ENCODE measurements at places on chromosomes 2 and 18. TPM values are rescaled to one million over a fixed set of nuclear protein-coding genes. Genes with fewer than 3 reads are reported as not detected.

The EPB41L3 gene
- total RNA-seq = 37.3 TPM

- DNase-seq = no peak
Observed at GRCh38 chr18:44246001-44246400, 434.7 kb upstream of the SETBP1 start.

GRCh38 chr2:231928901-231929725 is 2.9 kb upstream of the NPPC start:
- no peak for DNase-seq

GRCh38 chr2:16973586-16974286 is 308.1 kb upstream of the CYRIA start:
- peak; percentile 31 for DNase-seq

All from lung (tissue), 17 donors.